ENCODE measurements at places on chromosomes 13 and 19. TPM values are rescaled to one million over a fixed set of nuclear protein-coding genes. Genes with fewer than 3 reads are reported as not detected.

DNA sequence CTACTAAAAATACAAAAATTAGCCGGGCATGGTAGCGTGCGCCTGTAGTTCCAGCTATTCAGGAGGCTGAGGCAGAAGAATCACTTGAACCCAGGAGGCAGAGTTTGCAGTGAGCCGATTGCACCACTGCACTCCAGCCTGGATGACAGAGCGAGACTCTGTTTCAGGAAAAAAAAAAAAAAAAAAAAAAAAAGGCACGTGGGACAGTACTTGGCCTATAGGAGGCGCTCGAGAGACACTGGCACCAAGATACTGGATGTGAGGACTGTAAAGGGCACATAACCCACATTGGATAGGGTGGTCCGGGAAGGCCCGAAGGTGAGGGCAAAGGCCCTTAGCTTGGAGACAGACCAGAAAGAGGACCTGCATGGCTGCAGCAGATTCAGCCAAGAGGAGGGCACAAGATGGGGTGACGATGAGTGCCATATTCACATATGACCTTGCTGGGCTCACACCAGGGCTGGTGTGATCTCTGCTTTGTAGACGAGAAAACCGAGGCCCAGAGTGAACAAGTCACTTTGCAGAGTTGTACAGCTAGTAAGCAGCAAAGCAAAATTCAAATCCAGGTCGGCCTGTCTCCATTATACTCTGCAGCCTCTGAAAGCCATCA is 89.4 kb downstream of the DPF1 start:
- DNase-seq, result no peak

DNA sequence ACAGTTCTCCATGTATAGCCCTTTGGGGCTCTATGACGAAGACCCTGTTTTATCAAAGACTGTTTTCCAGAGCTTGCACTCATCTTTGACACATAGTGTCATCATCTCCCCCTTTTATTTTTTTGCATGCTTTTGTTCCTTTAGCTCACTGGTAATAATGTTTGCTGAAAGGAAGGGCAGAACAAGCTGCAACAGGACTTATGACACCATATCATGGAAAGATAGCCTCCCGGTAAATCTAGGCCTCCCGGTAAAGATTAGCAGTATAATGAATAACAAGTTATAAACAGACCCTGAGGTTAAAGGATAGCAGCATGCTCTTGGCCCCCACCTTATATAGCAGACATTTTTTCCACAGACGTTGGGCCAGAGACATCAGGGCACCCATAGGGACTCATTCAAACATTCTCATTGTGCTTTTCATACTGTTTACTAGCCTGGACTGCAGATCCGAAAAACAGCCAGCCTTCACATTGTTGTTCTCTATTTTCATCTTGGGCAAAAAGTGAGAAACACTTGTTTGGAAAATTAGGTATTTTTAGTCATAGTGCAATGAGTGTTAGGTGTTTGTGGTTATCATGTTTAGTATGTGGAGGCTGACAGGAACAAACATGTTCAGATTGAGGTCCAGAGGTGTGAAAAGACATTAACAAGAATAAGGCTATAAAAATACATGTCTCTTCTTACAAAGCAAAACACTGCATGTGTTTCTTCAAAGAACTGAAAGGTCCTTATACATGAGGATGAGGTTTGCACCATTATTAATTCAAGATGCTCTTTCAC is 136.9 kb upstream of the SPRY2 start:
- DNase-seq, result no peak

GRCh38 chr19:32324631-32325285 is 20.7 kb upstream of the ZNF507 start:
- DNase-seq, result no peak

GRCh38 chr19:31092274-31092673 is 257.0 kb downstream of the TSHZ3 start:
- no peak for DNase-seq

DNA sequence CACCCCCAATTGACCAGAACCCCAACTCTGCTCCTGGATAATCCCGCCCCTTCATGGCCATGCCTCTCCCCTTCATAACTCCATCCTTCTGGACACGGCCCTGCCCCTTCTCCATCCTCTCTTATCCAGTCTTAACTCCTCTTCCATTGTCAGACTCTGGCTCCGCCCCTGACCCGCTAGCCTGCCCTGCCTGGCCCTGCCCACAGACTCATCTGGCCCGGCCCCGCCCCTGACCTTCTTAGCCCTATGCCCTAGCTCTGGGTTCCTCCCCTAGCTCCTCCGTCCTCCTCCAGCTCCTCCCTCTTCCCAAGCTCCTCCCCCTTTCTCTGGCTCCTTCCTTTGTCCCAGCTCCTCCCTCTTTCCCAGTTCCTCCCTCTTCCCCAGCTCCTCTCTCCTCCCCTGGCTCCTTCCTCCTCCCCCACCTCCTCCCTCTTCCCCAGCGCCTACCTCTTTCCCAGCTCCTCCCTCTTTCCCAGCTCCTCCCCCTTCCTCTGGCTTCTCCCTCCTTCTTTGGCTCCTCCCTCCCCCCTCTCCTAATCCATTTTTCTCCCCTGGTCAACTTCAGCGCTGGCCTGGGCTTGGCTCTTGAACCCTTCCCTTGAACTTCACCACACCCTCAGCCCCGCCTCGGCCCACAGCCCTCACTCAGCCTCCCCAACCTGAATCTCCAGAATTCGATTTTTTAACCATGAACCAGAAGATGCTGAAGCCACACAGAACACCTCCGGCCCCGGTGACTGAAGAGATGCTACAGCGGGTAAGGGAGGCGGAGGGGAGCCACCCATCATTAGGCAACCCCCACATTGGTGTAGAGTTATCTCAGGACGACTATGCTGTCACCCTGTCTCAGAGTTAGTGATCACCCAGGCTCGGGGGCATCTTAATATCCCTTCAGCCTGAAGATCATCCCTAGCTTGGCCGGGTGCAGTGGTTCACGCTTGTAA is 9.2 kb upstream of the ZNF358 start:
- peak; percentile 80 for DNase-seq

GRCh38 chr13:101838323-101838722 is 385.8 kb downstream of the ITGBL1 start:
- DNase-seq, result no peak

DNA sequence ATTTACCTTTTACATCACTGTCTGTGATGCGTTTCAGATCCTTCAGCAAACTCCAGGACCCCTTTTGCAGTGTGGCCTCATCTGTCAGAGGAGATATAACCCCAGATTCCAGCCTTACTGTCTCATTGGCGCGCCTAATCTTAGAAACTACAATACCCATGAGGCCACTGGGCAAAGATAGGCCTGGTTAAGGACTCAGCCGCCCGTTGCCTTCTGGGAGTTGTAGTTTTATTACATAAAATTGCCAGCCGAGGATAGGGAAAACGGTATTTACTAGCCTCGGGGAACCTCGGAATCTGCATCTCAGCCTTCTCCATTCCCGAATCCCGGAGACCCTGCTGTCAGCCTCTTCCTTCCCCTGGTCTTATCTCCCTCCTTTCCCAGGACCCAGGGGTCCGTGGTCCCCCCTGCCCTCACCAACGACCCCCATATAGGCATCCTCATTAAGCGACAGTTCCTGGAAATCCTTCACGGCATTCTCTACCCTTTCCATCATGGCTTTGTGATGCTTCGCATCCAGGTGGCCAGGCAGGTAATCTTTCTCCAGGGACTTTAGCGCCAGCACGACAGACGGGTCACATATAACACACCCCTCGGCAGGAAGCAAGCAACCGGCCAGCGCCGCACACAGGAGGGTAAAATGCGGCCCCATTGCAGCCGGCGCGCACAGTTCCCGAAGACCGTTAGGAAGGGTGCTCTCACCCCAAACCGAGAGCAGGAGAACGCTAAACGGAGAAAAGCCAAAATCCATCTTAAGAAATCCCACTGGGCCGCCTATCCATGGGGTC is 1.3 kb downstream of the IZUMO1 start:
- peak; percentile 60 for DNase-seq

GRCh38 chr19:13039211-13039789 is 44.0 kb downstream of the NFIX start:
- peak; percentile 55 for DNase-seq

DNA sequence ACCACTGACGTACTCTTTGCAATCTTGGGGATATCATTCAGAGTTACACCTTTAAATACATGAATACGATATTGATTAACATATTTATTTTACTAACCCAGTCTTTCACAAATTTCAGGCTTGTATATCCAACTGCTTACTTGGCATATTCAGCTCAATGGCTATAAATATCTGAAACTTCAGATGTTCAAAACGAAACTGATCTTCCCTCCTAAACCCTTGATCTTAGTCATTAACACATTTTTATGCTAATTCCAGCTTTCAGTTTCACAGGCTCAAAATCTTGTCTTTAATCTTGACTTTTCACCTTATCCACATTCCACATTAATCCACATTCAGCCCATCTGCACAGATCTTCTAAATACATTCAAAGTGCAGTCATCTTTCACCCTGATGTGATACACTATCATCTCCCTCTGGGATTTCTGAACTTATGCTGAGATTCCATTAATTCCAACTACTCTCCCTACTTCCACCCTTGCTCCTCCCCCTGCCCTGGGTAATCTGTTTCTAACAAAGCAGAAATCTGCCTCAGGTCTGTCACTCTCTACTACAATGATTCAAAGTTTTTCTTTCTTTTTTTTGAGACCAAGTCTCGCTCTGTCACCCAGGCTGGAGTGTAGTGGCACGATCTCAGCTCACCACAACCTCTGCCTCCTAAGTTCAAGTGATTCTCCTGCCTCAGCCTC is 387.2 kb downstream of the GPC5 start:
- no peak for DNase-seq

DNA sequence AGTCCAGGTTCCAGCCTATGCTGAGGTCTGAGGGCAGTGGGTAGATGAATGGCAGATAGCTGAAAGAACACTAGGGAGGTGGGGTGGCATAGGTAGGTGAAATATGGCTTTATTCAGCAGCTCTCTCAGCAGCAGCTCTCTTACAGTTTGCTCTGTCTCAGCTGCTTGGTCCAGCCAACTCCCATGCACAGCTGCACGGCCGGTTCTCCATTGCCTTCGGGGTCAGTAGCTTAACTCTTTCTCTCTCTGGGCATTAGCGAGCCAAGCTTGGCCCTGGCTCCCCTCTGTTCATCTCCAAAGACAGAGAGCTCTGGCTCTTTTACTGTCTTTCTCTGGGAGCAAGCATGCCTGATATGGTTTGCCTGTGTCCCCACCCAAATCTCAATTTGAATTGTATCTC is 151.9 kb downstream of the MYO16 start:
- no peak for DNase-seq

DNA sequence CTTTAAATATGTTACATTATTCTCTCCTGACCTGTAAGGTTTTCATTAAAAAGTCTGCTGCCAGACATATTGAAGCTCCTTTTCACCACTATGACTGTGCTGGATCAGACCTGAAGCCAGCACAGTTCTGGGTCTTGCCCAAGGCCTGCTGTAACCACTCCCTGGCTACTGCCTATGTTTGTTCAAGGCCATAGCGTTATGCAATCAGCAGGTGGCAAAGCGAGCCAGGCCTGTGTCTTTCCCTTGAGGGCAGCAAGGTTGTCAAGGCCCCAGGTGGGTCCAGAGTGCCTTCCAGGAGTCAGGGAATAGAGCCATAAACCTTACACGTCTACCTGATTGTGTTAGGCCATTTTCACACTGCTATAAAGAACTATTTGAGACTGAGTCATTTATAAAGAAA is 496.8 kb upstream of the PCDH9 start:
- no peak for DNase-seq

DNA sequence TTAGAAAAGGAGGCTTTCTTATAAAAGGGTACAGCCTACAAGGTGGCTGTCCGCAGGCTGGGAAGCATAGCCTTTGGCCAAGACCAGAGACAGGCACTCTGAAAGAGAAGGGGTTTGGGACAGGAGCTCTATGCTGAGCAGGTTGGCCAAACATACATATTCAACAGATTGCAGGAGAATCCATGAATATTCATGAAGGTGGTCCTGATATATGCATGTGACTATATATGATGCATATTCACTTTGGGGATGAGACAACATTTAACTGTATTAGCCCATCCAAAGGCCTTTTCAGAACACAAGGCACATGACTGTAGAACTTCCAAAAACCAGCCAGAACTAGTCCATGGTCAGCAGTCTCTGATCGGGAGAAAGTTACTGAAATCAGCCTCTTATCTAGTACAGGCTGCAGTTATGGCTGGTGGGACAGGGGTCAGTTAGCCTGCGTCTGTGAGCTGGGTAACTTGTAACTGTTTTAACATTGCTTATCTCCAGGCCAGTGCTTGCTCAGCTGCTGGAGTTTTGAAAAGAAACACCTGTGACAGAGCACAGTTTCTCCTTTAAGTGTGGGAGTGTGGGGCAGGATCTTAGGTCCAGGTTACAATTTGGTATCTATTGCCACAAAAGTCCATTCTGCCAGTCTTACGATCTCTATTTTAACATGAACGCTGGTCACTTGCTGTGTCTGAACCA is 924.2 kb downstream of the UQCRFS1 start:
- DNase-seq, result no peak

DNA sequence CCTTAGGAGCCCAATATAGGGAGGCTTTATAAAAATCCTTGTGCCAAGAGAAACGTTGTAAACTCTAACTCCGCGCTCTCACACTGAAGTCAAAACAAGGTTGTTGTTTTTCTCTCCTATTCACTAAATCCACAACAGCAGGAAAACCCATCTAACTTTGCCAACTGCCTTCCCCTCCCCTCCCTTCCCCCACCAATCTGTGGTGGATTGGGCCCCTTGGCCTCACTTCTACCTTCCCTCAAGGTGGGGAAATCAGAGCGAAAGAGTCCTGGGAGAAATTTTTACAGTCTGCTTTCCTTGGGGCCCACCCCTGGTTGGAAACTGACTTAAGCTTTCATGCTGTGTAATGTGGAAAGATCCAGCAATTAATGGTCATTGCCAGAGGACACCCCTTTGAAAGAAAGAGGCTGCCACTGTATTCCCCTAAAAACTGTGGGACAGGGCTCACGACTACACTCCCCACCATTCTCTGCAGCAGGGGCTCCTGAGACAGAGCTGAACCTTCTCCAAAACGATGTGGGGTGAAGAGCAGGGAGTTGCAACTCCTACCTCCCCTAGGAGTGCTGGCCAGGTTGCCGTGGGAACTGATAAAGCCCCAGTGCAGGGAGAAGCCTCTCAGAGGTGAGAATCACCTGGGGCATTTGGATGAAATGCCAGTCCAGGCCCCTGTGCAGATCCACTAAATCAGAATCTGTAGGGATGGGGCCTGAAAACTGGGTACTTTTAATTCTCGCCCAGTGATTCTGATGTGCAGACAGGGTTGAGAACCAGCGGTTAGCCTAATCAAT is 1.1 kb downstream of the DHRS12 start:
- DNase-seq, result no peak

The ZSWIM4 gene
- total RNA-seq, result 2.3 TPM

The LILRA5 gene
- 1.2 TPM for total RNA-seq

The JAK3 gene
- 1.5 TPM for total RNA-seq

The PALM3 gene
- not detected for total RNA-seq
